Breast epithelium (tissue), 4 donors: ENCODE measurements at places on chromosomes 7 and 10.

DNA sequence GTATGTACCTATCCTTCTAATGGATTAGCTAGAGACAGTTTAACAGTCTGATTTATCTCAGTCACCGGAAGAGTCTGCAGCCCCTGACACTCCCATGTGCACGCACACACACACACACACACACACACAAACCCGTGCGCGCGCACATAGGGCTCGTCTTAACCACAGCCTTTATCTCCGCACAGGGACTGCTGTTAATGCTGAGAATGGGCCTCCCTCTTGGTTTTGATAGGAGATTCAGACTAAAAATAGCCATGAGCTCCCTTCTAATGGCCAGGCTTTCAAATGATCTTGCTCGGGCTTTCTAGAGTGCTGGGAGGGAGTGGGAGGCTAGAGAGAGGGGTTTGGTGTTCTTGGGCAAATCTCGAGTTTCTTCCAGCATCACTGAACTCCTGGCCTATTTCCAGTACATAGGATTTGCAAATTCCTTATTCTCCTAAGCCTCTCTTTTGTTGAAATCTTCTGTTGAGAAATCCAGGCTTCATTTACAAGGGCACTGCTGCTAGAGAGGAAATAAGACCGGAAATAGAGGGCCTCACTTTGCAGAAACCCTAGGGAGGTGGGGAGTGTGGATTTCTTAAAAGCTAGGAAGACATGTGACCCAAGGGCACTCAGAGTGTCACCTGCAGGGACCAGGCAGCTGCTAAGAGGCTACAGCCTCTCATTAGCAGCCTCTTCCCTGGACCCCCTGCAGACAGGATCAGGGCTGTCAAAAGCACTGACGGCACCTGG is 2.4 kb downstream of the TMEM72 start:
- DNase-seq = no peak

GRCh38 chr10:93695740-93696139 is 6.7 kb downstream of the FRA10AC1 start:
- DNase-seq = no peak

GRCh38 chr7:16559497-16560179 is 33.0 kb downstream of the LRRC72 start:
- DNase-seq = no peak

DNA sequence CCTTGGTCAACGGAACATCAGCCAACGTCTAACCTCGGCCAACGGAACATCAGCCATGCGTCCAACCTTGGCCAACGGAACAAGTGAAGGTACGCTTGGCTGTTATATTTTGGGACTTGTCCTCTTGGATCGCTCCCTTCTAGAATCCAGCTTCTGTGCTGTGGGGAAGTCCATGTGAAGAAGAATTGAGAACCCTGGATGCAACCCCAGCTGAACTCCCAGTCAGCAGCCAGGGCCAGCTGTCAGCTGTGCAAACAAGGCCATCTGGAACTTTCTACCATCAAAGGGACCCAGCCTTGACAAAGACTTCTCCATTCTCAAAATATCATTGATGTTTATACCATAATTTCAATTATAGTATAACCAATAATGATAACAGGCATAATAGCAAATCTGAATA is 43.3 kb upstream of the ITGA8 start:
- no peak for DNase-seq

GRCh38 chr7:20798081-20798693 is 11.5 kb upstream of the SP8 start:
- DNase-seq = no peak

DNA sequence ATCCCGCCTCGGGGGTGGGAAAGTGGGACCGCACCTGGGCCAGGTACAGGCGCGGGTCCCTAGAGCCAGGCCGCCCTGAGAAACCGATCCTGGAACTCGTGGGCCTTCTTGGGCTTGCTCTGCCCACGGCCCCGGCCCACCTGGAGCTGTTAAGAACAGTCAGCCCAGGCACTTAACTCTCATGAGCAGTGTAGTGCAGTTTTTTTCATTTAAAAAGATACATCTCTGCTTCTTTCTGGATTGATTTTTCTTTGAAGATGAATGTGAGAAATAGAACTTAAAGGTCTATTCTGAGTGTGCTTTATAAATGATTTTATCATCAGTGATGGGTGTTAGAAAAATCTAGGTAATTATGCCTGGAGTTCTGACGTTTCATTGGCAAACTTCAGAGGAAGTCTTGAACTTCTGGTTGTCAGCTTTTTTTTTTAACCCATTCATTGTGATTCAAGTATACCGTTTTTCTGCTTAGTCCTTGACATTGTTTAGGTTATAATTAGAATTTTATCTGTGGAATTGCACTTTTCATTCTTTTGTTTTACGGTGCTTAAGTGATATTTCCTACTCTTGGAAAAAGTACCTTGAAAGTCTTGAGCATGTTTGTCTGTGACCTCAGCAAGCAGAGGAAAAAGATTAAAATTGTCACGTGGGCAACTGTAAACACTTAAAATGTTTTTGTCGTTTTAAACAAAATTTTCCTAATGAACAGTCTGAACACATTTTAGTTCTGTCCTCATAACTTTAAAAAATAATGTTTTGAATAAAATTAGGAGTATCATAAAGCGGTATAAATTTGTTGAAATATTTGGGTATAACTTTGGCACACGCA is 906 bp downstream of the CDK1 start:
- DNase-seq = no peak

- DNase-seq = no peak
Measured at GRCh38 chr7:102258749-102259107, 27.9 kb upstream of the SH2B2 start.

DNA sequence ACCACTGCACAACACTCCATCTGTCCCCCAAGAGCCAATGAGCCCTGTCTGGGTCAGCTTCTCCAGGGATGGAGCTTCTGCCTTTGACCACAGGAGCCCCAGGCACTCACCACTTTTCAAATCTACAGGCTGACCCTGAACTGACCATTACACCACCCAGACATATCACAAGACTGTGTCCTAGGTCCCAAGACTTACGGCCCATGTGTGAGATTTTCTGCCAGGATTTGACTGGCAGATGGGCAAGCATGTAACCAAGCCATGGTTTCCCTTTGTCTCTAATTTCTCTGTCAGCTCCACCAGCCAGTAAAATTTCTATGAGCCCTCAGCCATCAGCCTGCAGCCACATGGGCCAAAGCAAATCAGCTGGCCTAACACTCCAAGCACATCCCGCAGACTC is 92.5 kb downstream of the SH3PXD2A start:
- DNase-seq = no peak

DNA sequence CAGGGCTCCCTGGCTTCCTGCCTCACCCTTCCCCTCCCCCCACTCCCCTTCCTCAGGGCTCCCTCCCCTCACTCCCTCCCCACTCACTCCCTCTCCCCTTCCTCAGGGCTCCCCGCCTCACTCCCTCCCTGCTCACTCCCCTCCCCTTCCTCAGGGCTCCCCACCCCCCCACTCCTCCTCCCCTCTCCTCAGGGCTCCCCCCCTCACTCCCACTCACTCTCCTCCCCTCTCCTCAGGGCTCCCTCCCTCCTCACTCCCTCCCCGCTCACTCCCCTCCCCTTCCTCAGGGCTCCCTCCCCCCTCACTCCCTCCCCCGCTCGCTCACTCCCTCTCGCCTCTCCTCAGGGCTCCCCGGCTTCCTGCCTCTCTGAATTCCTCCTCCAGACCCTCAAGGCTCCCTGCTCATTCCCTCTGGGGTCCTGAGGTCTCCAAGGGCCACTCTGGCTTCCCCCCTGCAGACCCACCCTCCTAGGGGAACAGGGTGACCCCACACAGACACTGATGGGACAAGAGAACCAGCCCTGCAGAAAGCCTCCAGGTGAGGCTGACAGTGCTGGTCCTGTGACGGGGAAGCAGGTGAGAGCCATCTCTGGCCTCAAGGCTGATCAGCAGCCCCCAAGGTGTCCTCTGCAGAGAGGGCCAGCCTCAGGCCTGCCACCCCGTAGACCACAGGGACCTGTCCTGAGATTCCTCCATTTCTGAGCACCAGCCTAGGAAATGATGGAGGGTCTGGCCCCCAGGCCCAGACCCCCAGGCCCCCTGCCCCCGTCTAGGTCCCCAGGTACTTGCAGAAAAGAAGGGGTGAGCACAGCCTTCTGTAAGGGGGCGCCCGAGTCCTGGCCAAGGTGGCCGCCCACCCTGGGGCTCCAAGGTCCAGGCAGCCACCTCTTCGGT is 47.2 kb downstream of the PWWP2B start:
- no peak for DNase-seq

DNA sequence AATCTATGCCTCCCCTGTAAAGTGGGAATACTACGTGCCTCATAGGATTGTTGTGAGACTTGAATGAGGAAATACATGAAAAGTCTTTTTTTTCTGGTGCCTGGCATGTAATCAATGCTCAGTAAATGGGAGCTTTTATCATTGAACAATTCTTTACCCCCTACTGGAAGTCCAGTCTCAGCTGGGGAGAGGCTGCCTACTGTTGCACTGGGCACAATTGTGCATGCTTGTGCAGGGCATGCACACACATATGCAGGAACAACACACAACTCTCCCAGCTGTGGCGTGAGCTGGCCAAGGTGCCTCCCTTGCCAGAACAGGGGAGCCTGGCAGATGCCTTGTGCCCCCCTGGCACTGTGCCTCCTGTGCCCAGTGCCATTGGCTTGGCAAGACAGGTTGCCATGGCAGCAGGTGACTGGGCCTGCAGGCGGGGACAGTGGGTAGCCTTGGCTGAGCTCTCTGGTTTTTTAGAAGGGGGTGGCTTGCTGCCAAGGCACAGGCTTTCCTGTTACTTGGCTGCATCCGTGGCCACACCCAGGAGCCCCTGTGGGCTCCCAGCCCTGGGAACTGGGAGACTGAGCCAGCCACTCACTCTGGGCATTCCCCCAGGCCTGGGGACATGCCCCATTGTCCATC is 16.1 kb upstream of the PALD1 start:
- DNase-seq = peak; percentile 65

GRCh38 chr7:20894806-20895205 is 108.1 kb upstream of the SP8 start:
- no peak for DNase-seq

DNA sequence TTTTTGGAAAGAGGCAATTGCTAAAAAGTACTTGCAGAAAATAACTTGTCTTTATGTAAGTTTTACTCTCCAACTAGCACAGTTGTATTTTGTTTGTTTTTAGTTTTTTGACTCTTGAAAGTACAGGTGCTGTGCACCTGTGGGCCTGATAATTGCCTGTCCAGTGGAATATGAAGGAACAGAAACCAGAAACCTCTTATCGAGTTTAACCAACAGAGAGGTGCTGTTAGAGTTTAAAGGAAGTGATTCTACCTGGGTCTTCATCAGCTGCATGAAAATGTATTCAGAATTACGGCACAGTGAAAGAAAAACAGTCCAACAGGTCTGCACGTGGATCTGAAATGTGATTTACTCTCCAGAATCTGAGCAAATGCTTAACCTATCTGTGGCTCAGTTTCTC is 326.6 kb upstream of the POM121L12 start:
- DNase-seq = no peak

GRCh38 chr7:132092106-132092505 is 484.2 kb downstream of the PLXNA4 start:
- DNase-seq = no peak

DNA sequence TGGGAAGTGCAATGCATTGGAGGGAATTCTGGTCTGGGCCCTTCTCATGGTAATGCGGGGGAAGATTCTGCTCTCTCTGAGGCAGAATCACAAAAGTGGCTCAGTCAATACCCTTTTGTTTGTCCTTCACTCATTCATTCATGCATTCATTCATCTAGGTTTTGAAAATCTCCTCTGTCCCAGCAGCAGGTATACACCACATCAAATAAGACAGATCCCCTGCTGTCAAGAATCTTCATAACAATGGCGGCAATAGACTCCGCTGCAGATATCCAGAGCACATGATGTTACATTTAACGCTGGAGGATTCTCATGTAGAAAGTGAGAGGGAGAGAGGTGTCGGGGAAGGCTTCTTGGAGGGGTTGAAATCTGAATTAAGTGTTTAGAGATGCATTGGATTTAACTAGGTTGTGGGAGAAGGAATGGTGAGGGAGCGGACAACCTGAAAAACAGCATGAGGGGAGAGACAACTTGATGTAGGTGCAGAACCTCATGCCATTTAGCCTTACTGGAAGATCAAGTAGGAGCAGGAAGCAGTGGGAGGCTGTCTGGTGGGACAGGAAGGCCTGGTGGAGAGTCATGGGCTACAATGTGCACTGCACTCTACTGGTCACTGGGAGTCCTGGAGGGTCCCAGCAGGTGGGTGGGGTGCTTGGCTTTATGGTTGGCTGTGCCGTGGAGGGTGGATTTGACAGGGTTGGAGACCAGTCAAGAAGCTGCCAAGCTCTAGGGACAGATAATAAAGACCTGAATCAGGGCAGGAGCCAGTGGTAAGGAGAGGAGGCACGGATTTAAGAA is 5.2 kb upstream of the FAM180A start:
- DNase-seq = no peak

DNA sequence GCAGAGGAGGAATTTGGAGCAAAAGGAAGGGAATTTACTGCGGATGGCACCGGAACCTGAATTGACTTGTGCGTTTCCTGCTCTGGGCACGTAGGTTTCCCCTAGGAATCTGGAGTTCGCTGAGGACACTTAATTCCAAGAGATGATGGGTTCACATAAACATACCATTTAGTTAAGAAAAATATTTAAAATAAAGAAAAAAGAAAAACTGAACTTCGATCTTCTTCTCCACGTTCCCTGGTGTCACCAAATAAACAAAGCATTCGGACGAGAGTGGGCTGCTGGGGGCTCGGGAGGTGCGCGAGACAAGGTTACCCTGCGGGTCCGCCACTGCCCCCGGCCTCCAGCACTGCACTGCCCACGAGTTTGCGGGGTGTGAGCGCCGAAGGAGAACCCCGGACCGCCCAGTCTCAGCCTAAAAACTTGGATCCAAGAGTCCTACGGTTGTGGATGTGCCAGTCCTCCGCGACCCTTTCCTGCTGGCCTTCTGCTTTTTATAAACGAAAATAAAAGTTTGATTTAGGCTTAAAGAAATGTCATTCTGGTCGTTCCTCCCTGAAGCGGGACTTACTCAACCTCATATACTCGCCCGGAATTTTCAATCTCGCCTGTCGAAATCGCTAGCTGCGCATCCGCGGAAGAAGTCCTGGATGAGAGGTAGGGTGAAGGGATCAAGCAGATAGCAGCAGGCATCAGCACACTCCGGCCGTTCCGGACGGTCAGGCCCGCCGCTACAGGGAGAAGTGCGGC is 30.3 kb downstream of the SKIDA1 start:
- DNase-seq = no peak

DNA sequence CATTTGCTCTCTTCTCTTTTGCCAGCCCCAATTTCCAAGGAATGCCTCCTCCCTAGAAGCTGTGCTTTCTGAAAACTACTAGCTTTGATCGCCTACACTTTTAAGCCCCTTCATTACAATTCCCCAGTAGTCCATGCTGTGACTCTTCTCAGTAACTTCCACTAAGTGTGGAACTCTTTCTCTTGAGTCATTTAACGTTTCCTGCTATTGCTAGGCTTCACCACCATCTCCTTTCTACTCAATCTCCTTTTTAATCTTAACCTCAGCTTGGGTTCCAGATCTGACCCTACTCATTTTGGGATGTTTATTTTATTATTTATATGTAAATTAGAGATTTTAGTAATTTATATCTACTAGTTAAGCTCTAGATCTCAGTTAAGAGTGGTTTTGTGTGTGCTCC is 14.4 kb upstream of the SEMA3D start:
- no peak for DNase-seq

GRCh38 chr7:82335927-82336326 is 107.7 kb downstream of the CACNA2D1 start:
- DNase-seq = no peak
